ENCODE measurements at places on chromosomes 3 and 15.
A peak's percentile ranks its signal among the peaks of the same experiment; 100 is the strongest.

GRCh38 chr3:26259176-26259575 lies 363.4 kb upstream of the LRRC3B start:
- DNase-seq: no peak

- DNase-seq: no peak
These were observed 1.7 kb downstream of the LRRC3B start for GRCh38 chr3:26624209-26624765.

DNA sequence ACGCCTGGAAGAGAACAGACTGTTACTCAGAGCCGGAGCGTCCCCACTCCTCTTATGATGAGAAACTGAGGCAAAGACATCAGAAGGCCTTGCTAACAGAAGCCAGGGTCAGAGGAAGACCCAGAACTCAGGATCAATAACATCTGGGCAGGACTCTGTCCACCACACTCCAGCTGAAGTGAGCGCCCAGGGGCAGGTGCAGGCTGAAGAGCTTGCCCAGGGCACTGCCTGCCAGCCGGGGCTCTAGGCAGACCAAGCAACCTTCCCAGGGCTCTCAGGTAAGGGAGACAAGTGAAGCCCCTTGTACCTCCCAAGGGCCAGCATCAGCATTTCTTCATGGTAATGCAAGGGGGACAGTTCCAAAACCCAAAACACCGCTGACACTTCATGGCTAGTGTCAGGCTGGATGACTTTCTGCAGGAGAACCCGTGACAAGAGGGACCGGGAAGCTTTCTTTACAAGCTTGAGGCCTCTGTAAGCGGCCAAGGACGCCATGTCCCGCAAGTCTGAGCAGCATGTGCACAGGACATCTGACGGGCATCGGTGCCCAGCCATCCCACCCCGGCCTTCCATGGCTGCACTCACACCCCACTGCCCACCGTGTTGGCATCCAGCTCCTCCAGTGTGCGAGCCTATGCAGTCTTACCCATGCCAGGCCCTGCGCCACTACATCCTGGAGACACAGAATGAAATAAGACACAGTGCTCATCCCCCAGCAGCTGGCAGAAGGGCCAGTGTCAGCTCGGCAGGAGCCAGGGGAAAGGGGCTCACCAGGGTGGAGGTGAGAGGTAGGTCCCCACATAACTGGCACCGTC lies 14.1 kb downstream of the XXYLT1 start:
- DNase-seq: no peak

- DNase-seq: no peak
These were observed 25.4 kb downstream of the PXK start for GRCh38 chr3:58358092-58358491.

DNA sequence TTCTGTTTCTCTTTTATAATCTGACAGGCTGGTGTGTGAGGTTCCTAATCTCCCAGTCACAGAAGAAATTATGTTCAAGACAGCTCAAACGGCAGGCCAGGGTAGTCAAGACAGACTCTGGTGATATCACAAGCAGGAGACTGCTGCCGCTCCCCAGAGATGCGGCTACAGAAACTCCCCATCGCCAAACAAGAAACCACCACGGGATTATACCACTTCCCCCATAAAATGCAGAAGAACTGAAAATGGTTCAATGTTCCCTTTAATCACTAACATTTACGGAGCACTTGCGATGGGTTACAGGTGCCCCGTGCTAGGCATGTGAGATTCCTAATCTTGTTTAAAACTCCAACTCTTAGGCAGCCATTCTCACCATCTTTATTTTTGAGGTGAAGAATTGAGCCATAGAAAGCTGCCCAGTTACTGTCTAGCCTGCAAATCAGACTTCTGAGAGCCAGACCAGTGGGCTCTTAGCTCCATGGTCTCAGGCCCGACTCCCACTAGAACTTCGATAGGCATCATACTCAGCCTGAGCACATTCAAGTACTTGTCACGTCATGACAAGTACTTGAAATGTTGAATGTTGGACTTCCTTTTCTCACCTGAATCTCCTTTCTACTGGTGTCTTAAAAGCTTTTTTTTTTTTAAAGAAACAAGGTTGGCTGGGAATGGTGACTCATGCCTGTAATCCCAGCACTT lies 58.4 kb downstream of the TBC1D2B start:
- DNase-seq: no peak

GRCh38 chr3:148408667-148409066 lies 289.0 kb upstream of the AGTR1 start:
- DNase-seq: no peak

- no peak for DNase-seq
These were observed 69.5 kb downstream of the TIPARP start for GRCh38 chr3:156743859-156744258.

DNA sequence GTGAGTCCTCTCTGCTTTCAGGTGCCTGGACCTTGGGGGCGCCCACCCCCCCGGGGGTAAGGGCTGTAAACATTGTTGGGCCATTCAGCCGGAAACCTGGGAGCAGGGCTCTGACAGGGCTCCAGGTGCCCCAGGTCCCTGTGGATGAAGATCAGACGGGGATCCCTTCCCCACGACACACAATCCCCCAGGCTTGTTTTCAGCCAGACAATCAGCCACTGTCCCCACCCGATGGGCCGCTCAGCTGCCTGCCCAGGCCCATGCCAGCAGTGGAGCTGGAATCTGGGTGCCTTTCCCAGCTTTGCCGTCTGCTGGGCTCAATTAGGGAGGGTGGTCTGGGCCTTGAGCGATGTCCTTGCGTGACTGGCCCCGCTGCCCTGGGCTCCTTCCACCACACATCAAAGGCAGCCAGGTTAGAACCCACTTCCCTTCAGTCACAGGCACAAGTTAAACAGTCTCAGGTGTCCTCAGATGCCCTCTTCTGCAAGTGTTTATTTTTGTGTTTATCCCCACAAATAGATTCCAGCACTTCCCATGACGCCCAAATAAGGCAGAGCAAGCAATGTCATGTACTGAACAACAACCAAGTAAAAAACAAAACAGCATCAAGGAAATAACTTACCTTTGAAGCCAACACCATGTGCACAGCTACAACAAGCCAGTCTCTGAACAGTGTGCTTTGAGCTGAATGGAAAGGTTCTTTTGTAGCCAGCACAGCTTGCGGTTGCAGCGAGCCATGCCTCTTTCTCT lies 77.0 kb upstream of the ALDH1A3 start:
- DNase-seq: no peak

DNA sequence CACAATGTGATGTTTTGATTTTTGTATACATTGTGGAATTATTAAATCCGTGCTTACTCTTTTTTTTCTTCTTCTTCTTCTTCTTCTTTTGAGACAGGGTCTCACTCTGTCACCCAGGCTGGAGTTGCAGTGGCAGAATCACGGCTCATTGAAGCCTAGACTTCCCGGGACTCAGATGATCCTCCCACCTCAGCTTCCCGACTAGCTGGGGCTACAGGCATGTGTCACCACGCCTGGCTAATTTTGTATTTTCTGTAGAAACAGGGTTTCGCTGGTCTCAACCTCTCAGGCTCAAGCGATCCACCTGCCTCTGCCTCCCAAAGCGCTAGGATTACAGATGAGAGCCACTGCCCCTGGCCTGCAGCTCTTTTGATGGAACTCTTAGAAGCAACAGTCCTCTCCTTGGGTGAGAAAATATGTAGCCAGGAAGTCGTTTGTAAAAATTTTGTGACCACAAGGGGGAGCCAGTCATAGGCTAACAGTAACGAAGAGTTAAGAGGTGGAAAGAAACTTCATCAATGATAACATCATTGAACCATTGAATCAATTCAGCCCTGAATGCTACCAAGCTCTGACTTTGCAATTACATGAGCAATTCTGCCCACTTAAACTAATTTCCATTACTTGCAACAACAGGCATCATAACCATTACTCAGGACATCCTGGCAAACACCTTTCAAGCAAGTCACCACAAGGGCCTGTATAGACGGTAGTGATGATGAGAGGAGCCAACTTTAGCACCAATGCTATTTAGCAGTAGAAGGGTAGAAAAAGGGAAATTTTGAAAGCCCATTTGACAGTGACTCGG lies 16.7 kb upstream of the CMTM7 start:
- DNase-seq: peak; percentile 53

- DNase-seq: no peak
These were observed 341.4 kb upstream of the TRIM42 start for GRCh38 chr3:140336465-140336864.

GRCh38 chr3:32288819-32289218 lies 50.3 kb downstream of the CMTM8 start:
- DNase-seq: no peak

DNA sequence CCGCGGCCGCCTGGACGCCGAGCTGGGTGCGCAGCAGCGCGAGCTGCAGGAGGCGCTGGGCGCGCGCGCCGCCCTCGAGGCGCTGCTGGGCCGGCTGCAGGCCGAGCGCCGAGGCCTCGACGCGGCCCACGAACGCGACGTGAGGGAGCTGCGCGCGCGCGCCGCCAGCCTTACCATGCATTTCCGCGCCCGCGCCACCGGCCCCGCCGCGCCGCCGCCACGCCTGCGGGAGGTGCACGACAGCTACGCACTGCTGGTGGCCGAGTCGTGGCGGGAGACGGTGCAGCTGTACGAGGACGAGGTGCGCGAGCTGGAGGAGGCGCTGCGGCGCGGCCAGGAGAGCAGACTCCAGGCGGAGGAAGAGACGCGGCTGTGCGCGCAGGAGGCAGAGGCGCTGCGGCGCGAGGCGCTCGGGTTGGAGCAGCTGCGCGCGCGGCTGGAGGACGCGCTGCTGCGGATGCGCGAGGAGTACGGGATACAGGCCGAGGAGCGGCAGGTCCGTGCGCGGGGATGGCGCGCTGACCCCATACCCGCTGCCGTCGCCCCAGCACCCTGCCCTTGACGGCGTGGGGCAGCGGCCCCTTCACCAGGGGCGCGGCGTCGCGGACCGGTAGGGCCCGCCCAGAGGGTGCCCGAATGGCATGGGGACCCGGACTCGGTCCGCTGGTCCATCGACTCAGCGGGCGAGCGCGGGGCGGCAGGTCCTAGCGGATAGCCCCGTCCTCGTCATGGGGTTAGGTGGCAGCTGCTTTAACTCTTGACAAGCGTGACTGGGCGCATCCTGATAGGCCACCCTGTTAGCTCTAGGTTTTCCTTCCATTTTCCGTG lies 848 bp downstream of the SYNM start:
- peak; percentile 88 for DNase-seq

GRCh38 chr3:61605589-61606175 lies 44.3 kb downstream of the PTPRG start:
- no peak for DNase-seq

- DNase-seq: peak; percentile 60
These were observed 255.0 kb upstream of the ROPN1 start for GRCh38 chr3:124246949-124247348.

GRCh38 chr3:124833710-124834332 lies 53.3 kb downstream of the ITGB5 start:
- no peak for DNase-seq

GRCh38 chr3:53493963-53494791 lies at the start of gene CACNA1D:
TSS of gene CACNA1D (plus strand) at chr3:53494611. CDS start at chr3:53495167, 556 bp downstream.
- peak; percentile 16 for DNase-seq

- peak; percentile 8 for DNase-seq
These were observed 54.5 kb downstream of the PLXNA1 start for GRCh38 chr3:127037418-127037841.

DNA sequence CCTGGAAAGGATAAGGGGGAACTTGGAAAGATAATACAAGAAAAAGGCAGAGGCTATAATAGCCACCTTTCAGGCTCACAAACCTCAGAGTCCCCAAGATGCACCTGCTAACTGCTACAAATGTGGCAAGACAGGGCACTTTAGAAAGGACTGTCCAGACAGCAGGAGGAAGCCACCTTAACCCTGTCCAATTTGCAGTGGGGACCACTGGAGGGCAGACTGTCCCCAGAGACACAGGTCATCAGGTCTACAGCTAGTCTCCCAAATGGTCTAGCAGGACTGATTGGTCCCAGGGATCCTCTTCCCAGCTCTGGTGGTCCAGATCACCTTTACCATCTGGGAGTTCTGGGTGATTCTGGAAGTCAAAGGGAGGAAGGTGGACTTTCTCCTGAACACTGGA lies 882.5 kb upstream of the GBE1 start:
- peak; percentile 15 for DNase-seq

- no peak for DNase-seq
These were observed 24.7 kb upstream of the MCTP2 start for GRCh38 chr15:94206463-94207167.

DNA sequence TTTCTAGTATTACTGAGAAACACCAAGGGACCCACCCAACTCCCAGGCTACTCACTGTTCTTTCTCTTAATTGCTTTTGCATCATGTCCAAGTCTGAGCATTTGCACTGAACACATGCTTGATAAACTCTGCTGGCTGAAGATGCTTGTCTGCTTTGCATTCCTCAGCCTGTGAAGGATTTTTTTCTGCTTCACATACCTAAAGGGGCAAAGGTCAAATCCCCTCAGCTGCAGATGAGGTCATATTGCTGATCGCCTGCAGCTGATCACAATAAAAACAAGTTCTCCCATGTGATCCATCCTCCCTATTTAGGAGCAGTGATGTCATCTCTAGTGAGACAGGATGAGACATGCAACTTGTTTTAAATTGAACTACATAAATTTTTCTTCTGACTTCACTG lies 84.6 kb upstream of the DCBLD2 start:
- DNase-seq: no peak

DNA sequence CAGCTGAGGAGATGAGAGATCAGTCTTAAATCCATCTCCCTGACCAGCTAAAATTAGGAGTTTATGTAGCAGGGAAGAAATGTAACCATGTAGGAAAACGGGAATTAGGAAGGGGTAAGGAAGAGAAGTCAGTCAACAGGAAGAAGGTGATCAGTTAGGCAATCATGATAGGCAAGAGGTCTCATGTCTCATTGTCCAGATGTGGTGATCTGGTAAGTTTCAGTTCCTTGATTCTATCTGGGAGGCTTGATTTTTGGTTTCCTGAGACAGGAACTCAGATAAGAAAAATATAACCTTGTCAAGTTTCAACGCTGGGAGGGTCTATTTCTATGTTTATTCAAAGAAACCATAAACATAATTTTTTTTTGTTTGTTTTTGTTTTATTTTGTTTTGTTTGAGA lies 40.3 kb upstream of the TBC1D5 start:
- no peak for DNase-seq

Data from BE2C (cell line).